ENCODE measurements at places on chromosomes 1 and 21. TPM values are rescaled to one million over a fixed set of nuclear protein-coding genes. Genes with fewer than 3 reads are reported as not detected.

The CYP2J2 gene
- 0.09 TPM for total RNA-seq

The ADGRL4 gene
- 201 TPM for total RNA-seq

The OR2T8 gene
- not detected for total RNA-seq

The AJAP1 gene
- total RNA-seq = not detected

The RNU1-1 gene
- 5,329 TPM for total RNA-seq

The KCNE1 gene
- 0.18 TPM for total RNA-seq

The WDR64 gene
- not detected for total RNA-seq

The TMCC2 gene
- total RNA-seq = 2.0 TPM

The CALML6 gene
- not detected for total RNA-seq

The ZNF695 gene
- total RNA-seq = 2.0 TPM

The TAF12 gene
- 33.4 TPM for total RNA-seq

The IPO13 gene
- total RNA-seq = 10.4 TPM
